A549 treated with GW870086 at 1 μM for 4 hours (cell line): ENCODE measurements at places on chromosomes 4 and X. TPM values are rescaled to one million over a fixed set of nuclear protein-coding genes. Genes with fewer than 3 reads are reported as not detected.

The TNIP2 gene
- 40.5 to 52.9 TPM (median 49.4 TPM) in 5 replicates for total RNA-seq

The RELL1 gene
- total RNA-seq, result 6.9 to 10.3 TPM (median 8.7 TPM) in 5 replicates

The FGF5 gene
- total RNA-seq, result 0.15 to 0.38 TPM (median 0.34 TPM) in 5 replicates

The CYSLTR1 gene
- total RNA-seq, result not detected in 5 replicates

The MSANTD1 gene
- total RNA-seq, result 0.06 to 0.15 TPM (median 0.08 TPM) in 5 replicates

The MAGEA2 gene
- total RNA-seq, result 0.16 to 0.24 TPM in 2 of 5 replicates, not detected in the others

The AKAP14 gene
- total RNA-seq, result not detected in 5 replicates

The IQCM gene
- not detected in 5 replicates for total RNA-seq

The CCNB3 gene
- total RNA-seq, result 0.23 to 1.3 TPM (median 0.56 TPM) in 5 replicates

The OPRPN gene
- not detected in 5 replicates for total RNA-seq

The NUP62CL gene
- 14.5 to 18.5 TPM (median 15.8 TPM) in 5 replicates for total RNA-seq

The C1QTNF7 gene
- total RNA-seq, result not detected in 5 replicates

The ATP1B4 gene
- 0.03 TPM in 1 of 5 replicates, not detected in the others for total RNA-seq

The SPATA4 gene
- total RNA-seq, result 0.18 to 0.45 TPM (median 0.20 TPM) in 4 of 5 replicates, not detected in the other

The CFAP97 gene
- total RNA-seq, result 7.5 to 12.6 TPM (median 12.2 TPM) in 5 replicates

The GATA1 gene
- total RNA-seq, result not detected in 5 replicates

The NUDT10 gene
- total RNA-seq, result 0.90 to 1.4 TPM (median 0.97 TPM) in 5 replicates

The RASL11B gene
- total RNA-seq, result 0.08 to 0.11 TPM in 2 of 5 replicates, not detected in the others

The PRR32 gene
- not detected in 5 replicates for total RNA-seq

The MSX1 gene
- 4.8 to 9.4 TPM (median 8.7 TPM) in 5 replicates for total RNA-seq

The COMMD8 gene
- 11.0 to 14.4 TPM (median 13.7 TPM) in 5 replicates for total RNA-seq

The RGN gene
- total RNA-seq, result 0.09 TPM in 1 of 5 replicates, not detected in the others

The LRIT3 gene
- total RNA-seq, result 0.06 TPM in 1 of 5 replicates, not detected in the others

The PSAPL1 gene
- 0.15 to 0.33 TPM (median 0.22 TPM) in 5 replicates for total RNA-seq

The RPS6KA6 gene
- 3.9 to 5.9 TPM (median 5.5 TPM) in 5 replicates for total RNA-seq

The TGIF2LX gene
- not detected in 5 replicates for total RNA-seq

The ADAM29 gene
- not detected in 5 replicates for total RNA-seq

The PNPLA4 gene
- 9.8 to 15.8 TPM (median 11.5 TPM) in 5 replicates for total RNA-seq

The FHDC1 gene
- 0.64 to 0.71 TPM (median 0.69 TPM) in 5 replicates for total RNA-seq

The SATL1 gene
- not detected in 5 replicates for total RNA-seq

The FAT1 gene
- 132 to 180 TPM (median 148 TPM) in 5 replicates for total RNA-seq

The MMRN1 gene
- total RNA-seq, result not detected in 5 replicates

The FGB gene
- 15.9 to 26.1 TPM (median 17.6 TPM) in 5 replicates for total RNA-seq

The CLGN gene
- 4.2 to 6.1 TPM (median 5.2 TPM) in 5 replicates for total RNA-seq

The PCDH19 gene
- total RNA-seq, result 0.02 to 0.03 TPM (median 0.02 TPM) in 5 replicates

The ABLIM2 gene
- total RNA-seq, result 3.3 to 5.4 TPM (median 5.0 TPM) in 5 replicates

The FAM236D gene
- total RNA-seq, result not detected in 5 replicates

The RIBC1 gene
- total RNA-seq, result 0.57 to 1.3 TPM (median 0.78 TPM) in 5 replicates

The NPFFR2 gene
- not detected in 5 replicates for total RNA-seq

The FAM200B gene
- 26.1 to 34.1 TPM (median 30.0 TPM) in 5 replicates for total RNA-seq

The PROM1 gene
- 0.13 to 0.47 TPM (median 0.18 TPM) in 5 replicates for total RNA-seq

The SUPT20HL1 gene
- total RNA-seq, result not detected in 5 replicates

The PDCL2 gene
- not detected in 5 replicates for total RNA-seq

The MEPE gene
- total RNA-seq, result not detected in 5 replicates

The SMIM10 gene
- total RNA-seq, result 0.10 to 0.19 TPM (median 0.15 TPM) in 5 replicates

The PNMA6A gene
- total RNA-seq, result 3.7 to 5.1 TPM (median 4.5 TPM) in 5 replicates

The POU4F2 gene
- not detected in 5 replicates for total RNA-seq

The TLR8 gene
- not detected in 5 replicates for total RNA-seq
